ENCODE measurements at places on chromosomes 12 and 14.
A peak's percentile ranks its signal among the peaks of the same experiment; 100 is the strongest.

- no peak for DNase-seq
Observed at GRCh38 chr14:50778721-50779483, 52.1 kb downstream of the NIN start.

- DNase-seq = no peak
Observed at GRCh38 chr14:31902945-31903646, 174.0 kb upstream of the ARHGAP5 start.

- no peak for DNase-seq
Observed at GRCh38 chr14:22262881-22263280, 326.1 kb downstream of the DAD1 start.

GRCh38 chr12:96000858-96001257 is 4.7 kb upstream of the HAL start:
- DNase-seq = no peak

DNA sequence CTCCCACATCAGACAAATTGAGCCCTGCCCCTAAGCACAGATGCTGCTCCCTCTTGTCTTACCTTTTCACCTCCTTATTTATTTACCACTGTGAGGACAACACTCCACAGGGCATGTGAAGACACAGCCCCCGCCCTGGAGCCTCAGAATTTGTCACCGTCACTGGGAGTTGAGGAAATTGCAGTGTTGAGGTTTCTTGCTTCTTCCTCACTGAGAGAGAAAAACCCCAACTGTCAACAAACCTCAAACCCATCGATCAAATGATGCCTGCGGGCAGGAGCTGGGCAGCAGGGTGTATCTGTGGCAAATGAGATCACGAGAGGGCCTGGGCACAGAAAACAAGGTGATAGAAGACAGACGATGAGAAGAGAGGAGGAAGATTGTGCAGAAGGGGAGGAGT is 30.5 kb upstream of the PLEKHG3 start:
- peak; percentile 83 for DNase-seq

DNA sequence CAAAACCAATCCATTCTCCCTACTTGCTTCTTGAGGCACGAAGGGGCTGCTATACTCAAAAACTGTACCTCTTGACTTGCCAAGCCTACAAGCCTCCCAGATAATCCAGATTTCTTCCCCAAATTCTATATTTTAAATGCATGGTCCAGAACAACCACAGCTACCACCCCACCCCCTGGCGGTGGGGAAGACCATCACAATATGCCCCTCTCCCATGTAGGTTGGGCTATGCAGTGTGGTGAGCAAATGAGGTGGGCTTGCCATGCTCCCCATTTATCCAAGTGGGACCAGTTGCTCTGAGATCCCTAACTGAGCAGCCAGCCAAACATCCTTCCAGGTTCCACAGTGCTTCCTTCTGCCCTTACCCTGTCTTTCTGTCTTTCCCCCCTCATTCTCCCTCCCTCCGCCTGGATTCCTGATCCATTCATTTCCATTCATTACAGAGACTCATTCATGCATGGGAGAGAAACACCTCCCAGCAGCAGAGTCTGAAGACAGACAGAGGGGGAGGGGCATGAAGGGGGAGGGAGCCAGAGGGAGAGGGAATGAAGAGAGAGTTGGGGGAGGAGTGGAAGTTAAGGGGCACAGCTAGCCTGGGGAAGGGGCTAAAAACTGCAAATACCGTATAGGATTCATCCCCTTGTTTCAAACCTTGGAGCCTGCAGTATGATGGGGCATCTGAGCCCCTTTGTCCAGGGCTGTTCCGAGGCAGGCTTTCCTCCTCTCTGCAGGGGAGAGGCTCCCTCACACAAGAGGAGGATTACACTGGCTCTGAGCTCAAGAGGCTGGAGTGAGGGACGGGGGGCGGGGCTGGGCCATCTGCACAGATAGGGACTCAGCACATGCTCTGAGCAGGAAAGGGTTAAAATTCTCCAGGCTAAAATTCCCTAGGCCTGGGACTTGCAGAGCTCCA is 4.4 kb downstream of the ZNF219 start:
- DNase-seq = no peak

- DNase-seq = no peak
Observed at GRCh38 chr14:93105362-93105761, 10.4 kb downstream of the ITPK1 start.

- no peak for DNase-seq
Observed at GRCh38 chr12:43004908-43005307, 415.4 kb upstream of the PRICKLE1 start.

- no peak for DNase-seq
Observed at GRCh38 chr12:64500394-64500793, 48.5 kb downstream of the TBK1 start.

GRCh38 chr14:62885451-62885850 is 159.8 kb downstream of the KCNH5 start:
- no peak for DNase-seq

DNA sequence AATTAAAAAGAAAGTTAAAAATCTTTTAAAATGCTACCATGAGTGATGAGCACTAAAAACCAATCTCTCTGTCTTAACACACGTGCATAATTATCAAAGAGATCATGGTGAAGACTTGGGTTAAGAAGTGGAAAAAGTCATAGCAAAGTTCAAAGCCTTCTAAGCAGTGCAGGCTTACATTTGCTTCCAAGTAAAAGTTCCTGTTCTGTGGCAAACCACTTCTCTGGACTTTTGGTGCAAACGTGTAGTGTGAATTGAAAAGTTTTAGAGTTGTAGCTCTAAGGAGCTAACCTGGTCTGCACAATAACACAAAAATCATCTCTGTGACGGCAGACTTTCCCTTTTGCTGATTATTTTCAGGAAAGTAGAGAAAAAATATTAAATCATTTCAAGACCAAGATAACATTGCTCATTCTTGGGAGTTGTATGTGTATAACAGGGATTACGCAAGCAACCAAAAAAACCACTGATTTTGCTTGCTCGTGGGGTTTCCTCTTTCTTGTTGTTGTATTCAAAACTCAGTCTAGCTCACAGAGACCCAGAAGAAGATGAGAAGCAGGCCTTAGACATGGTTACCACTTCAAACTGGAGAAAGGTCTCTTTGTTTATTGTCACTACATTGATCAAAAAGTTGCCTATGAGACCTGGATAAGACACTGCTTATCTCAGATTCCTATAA is 2.3 kb upstream of the GLIPR1 start:
- peak; percentile 25 for DNase-seq

GRCh38 chr12:88383405-88383804 is 196.9 kb downstream of the KITLG start:
- DNase-seq = no peak

- DNase-seq = no peak
Observed at GRCh38 chr14:102770147-102771123, 6.8 kb upstream of the TRAF3 start.

DNA sequence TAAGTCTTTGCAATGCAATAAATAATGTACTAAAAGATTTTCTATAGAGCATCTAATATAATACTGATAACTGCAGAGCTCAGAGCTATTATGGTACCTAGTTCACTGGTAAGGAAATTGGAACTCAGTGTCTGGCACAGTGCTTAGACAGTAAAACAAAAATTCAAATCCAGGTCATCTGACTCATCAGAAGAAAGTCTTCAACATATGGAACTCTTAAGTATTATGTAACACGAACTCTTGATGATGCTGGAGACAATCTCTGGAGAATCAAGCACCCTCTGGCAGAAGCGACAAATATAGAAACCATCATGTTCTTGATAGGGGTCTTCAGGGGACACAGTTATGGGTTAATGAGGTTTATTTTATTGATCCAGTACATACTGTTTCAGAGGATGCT is 37.3 kb upstream of the TRHDE start:
- DNase-seq = no peak

DNA sequence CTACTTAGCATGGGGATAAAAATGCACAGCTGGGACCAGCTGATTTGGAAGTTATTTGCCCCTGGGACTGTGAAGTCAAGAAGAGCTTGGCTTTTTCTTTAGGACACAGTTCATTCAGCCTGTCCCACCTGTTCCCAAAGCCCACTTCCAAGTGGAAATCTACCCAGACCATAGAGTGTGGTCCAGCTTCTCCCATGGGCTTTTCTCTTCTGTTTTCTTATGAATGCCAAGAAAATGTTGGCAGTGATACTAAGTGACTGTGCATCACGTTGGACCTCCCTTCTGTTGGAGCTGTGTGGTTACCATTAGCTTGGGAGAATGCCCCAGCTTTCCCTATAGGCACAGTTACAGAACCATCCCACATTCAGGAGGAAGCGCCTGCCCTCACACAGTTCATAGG is 89.4 kb downstream of the NT5DC3 start:
- DNase-seq = no peak

DNA sequence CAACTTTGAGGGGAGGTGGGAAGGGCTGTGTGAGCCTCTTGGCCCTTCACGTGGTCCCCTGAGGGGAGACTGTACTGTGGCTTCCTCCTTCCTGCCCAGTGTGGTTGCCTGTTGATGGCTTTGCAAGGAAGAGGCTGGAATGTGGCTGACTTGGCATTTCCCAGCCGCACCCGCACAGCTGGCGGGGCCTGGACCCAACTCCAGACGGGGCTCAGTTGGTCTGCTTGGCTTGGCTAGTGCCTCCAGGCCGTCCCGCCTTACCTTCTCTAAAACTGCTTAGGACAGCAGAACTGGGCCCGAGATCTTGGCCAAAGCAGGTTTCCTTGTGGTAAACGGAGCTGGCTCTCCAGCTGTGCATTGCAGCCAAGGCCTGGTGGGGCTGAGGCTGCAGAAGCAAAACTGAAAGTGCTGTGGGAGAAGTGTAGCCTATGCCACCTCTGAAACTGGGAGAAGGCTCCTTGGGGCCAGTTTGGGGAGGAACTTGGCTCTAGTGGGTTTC is 139.5 kb downstream of the SMOC1 start:
- DNase-seq = no peak

DNA sequence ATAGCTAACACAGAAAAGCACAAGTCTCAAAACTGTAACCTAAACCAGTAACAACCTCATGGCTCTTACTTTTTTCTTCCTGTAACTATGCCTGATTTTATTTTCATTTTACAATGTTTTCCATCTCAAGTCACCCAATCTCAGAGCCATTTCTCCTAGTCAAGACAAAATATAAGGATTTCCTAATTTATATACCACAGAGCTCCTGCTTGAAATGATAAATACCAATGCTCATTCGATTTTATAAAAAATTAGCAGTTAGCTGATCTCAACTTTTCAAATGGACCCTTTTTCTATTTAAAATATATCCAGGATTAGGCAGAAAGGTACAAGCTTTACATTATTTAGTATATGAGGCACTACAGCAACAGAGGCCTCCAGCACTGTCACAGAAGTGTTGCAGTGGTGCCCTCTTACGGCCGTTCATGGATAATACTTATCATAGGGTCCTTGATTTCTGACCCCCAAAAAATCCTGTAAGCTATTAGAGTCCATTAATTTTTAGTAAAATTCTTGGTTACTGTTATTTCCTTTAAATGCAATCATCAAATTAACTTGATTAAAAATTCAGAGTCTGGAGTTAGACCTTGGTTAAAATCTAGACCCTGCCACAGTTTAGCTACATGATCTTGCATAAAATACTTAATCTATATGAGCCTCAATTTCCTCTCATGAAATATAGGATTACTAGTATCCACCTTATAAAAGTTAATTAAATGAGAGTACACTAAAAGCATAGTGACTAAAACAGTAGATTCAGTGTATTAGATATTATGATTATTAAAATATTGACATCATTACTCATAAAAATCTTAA is 68.3 kb downstream of the SEC23A start:
- DNase-seq = no peak

GRCh38 chr14:60566101-60566500 is 57.2 kb downstream of the SIX6 start:
- DNase-seq = no peak

GRCh38 chr12:116354950-116355783 is 77.7 kb upstream of the MED13L start:
- no peak for DNase-seq

- no peak for DNase-seq
Observed at GRCh38 chr12:93466625-93467350, 526 bp upstream of the MRPL42 start.

DNA sequence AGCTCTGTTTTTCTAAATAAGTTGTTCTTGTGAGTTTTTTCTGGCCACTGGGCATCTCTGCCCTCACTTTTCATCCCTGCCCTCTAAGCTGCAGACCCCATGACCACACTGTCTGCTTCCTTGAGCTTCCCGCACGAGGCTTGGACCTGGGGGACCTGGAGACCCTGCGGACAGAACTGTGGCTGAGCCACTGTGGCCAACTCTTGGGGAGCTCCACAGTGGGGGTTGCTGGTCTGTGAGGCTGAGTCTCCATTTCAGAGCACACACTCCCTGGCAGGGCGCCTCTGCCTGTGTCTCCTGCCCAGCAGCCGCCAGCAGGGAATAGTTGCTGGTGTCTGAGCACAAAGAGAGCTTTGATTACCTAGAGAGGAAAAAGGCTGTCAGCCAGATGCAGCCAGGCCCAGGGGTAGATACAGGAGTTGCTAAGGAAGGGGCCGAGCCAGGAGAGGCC is 13.1 kb upstream of the RIN3 start:
- DNase-seq = no peak

GRCh38 chr14:64580467-64580866 is 30.7 kb downstream of the PPP1R36 start:
- DNase-seq = no peak

DNA sequence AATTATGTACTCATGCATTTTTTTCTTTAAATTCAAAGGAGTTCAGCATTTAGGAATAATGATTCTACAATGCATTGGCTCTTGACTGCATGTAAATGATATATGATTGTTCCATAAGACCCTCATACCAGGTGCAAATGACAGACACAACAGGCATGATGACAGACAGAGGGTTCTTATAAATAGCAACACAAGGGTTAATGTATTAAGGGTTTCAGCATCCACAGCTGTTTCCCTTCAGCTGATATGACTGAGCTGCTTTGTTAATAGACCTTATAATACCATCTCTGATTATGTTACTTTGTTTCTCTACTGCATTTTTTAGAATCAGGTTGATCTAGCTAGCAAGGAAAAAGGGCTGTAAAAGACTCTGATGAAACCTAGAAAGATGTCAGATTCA is 90.8 kb upstream of the TMTC2 start:
- DNase-seq = no peak

GRCh38 chr14:73749706-73750530 is 35.7 kb upstream of the PNMA1 start:
- no peak for DNase-seq

- no peak for DNase-seq
Observed at GRCh38 chr12:65715961-65716360, 108.3 kb upstream of the HMGA2 start.
